ENCODE measurements at places on chromosomes 1 and 21.

DNA sequence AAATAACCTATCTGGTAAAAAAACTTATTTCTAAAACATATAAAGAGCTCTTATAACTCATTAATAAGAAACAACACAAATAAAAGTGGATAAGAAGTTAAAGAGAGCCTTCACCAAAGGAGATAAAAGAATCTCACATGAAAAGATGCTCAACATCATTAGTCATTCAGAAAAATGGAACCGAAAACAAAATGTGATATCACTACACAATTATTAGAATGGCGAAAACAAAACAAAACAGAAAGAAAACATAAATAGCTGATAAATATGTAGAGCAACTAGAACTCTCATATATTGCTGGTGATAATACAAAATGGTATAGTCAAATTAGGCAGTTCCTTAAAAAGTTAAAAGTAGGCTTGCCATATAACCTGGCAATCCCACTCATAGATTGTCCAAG, 1109.3 kb downstream of the PLA2G4A start:
- DNase-seq = no peak

- DNase-seq = no peak
Measured at GRCh38 chr1:237748171-237748960, 142.4 kb downstream of the ZP4 start.

- DNase-seq = no peak
Measured at GRCh38 chr1:24871306-24871901, 58.7 kb downstream of the RUNX3 start.

- DNase-seq = no peak
Measured at GRCh38 chr1:97738270-97738669, 182.6 kb downstream of the DPYD start.

DNA sequence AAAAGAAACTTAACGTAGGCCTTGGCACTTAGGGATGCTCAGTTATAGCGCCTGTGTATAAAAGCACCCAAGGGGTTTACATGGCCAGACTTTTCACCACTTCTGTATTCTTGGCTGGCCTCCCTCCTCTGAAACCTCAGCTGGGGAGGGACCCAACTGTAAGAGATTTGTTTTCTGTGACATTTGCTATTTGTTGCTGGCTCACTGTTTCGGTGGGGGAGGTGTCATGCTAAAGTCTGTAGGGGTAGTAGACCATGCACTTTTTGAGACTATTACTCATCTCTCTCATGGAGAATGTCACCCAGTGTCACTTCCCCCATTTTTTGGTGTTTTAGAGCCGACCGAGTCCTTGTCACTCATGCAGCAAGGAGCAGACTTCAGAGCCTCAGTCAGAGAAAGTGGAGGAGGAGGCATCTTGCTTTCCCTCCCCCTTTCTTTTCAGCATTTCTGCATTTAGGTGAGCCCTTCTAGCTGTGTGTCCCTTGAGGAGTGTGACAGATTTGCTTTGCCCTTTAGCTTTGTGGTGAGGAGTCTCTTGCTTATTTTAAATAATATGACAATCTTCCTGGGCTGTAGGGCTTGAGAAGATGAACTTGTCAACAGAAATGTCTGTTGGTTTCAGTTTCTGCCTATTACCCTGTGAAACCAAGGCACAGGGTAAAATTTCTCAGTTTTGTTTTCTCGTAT, 160.1 kb downstream of the FASLG start:
- no peak for DNase-seq

GRCh38 chr21:15164678-15165303, 100.0 kb upstream of the NRIP1 start:
- no peak for DNase-seq

DNA sequence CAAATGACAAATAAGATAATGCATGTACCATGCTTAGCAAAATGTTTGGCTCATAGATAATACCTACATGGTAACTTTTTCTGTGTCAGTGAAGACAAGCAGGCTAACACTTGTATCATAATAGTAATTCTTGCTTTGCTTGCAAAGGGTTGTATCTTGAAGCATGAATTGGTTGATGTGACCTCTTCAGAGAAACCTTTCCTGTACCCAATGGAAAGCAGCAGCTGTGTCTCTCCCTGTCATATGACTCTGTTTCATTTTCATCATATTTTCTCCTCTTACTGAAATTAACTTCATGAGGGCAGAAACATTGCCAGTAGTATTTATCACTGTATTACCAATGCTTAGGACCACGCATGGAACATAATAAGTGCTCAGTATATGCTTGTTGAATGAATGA, 4.4 kb downstream of the SH2D1B start:
- DNase-seq = no peak

- no peak for DNase-seq
Measured at GRCh38 chr1:119133987-119134386, 6.5 kb downstream of the WARS2 start.

DNA sequence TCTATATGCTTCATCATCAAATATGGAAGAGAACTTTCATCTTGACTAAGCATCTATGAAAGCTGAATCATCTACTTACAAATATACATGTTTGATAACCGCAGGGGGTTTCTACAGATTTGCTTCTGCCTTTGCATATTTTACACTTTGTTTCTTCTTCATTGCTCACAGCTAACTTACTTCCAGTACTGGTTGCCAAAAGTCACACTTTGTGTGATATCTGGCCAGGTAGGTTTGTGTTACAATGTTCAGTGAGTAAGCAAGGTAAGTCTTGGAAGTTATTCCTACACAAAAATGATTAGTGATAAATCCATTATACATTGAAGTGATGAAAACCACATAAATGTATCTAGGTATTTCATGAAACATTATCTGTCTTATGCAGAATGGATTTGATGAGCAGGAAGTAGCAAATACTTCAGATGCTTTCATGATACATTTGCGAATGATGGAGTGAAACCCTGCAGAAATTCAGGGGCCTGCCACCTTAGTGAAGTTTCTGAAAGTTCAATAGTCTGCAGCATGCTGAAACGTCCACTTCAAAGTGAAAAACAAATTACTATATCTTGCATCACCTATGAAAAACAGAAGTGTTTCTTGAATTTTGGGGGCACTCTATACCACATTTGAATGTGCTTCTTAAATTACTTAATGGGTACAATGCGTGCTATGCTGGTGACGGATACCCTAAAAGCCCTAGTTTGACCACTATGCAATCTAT, 187.3 kb downstream of the ATP6V1G3 start:
- no peak for DNase-seq

DNA sequence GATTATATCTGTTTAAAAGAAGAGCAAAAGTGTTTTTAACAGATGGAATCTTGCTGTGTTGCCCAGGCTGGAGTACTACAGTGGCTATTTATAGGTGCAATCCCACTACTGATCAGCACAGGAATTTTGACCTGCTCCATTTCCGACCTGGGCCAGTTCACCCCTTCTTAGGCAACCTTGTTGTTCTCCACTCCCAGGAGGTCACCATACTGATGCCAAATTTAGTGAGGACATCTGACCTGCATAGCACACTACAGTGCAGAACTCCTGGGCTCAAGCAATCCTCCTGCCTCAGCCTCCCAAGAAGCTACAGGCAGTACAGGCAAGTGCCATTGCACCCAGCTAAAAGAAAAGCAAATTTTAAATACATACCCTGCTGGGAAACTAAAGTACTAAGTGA, 11.3 kb upstream of the NUP210L start:
- DNase-seq = no peak
